HuH-7 (cell line): ENCODE measurements at places on chromosomes 4 and X.

DNA sequence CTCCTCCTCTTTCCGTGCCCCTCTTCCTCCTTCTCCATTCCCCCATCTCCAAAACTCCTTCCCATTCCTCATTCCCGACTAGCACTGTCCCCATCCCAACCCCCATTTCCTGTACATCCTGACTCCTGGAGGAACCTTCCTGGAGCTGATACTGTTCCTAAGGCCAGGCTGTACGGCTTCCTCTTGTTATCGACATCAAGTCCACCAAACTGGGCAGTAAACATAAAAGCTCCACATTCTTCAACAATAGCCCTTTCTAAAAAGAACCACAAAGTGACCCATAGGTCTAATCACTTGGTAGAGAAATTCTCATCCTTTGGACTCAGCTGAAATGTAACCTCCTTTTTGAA lies 22.9 kb downstream of the AWAT2 start:
- DNase-seq, result no peak

DNA sequence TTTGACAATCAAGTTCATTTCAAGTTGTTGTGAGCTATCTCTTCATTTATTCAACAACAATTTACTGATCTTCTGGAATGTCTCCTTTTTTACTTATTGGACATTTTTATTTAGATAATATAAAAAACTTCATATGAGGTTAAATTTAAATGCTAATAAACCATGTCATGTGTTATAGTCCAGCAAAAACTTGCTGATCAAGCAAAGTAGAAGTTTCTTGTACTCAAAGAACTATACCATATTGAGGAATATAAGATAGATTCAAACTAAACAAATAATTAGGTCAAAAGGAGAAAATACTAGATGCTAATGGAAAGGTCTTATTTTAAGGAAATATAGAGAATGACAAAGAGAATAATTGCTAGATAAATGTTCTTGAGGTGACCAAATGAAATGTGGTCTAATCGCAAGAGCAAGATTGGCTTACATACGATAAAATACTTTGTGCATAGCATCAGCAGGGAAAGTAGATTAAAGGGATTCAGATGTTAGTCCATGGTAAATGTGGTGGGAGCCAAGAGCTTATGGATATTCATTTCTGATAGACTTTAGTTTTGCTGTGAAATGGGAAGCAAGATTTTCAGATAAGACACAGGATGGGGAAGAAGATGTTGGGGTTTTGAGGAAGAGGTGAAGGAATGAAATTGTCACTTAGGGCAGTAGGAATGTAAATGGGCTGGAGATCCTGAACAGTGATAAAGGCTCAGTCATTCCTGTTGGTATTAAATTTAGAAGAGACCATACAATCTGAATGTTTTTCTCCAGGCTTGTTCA lies 229.5 kb downstream of the MAPK10 start:
- DNase-seq, result no peak

DNA sequence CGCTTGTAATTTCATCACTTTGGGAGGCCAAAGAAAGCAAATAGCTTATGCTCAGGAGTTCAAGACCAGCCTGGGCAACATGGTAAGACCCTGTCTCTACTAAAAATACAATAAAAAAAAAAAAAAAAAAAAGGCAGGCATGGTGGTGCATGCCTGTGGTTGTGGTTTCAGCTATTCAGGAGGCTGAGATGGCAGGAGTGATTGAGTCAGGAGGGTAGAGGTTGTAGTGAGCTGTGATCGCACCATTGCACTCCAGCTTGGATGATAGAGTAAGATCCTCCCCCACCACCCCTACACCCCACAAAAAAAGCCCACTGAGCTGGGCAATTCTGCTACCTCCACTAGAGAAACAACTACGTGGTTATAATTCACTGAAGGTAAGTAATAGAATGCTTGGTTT lies 118.8 kb upstream of the PCDH18 start:
- no peak for DNase-seq

GRCh38 chr4:106687026-106687425 lies 318.4 kb upstream of the GIMD1 start:
- no peak for DNase-seq

DNA sequence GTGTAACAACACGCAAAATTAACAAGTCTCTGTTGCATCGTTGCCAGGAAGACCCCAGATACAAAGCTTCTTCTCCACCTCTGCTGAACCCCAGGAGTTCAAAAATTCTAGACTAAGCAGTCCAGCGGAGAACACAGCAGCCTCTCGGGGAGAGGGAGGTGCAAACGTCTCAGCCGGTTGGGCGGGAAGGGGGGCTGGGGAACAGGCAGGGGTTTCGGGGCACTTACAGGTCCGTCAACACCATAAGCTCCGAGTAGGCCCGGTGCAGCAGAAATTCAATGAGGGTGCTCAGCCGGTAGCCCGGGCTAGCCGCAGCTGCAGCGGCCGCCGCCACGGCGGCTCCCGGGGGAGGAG lies 394 bp downstream of the MED14 start:
- no peak for DNase-seq

DNA sequence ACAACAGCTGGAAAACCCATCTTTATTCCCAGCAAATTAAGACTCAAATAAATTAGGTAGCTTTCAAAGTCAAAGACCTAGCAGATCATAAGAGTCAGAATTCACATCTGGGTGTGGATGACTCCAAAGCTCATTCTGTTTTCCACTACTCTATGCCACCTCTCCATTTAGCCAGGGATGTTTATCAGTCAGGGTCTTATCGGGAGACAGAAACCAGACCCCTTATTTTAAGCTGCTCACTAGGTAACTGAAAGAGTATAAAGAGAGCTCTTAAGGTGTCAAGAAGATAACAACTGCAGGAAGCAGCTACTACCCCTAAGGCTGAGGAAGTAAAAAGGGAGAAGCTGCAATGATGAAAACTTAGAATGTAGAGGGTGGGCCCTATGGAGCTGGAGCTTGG lies 333.7 kb upstream of the KLF3 start:
- no peak for DNase-seq

DNA sequence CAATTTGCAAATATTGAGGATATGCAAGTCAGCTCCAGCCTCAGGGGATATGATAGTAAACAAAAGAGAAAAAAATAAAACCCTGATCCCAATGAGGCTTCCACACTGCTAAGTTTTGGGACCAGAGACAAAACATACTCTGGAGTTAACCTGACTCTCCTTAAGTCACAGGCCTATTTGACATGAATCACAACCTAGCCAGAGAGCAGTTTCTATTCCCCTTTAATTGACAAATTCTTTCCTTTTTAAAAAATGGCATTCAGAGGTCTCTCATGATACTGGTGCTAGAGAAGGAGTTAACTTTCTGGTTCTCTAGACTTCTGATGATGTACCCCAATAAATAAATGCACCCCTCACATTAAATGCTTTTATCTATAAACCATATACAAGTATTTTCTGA lies 8.8 kb downstream of the ACSL1 start:
- DNase-seq, result no peak

DNA sequence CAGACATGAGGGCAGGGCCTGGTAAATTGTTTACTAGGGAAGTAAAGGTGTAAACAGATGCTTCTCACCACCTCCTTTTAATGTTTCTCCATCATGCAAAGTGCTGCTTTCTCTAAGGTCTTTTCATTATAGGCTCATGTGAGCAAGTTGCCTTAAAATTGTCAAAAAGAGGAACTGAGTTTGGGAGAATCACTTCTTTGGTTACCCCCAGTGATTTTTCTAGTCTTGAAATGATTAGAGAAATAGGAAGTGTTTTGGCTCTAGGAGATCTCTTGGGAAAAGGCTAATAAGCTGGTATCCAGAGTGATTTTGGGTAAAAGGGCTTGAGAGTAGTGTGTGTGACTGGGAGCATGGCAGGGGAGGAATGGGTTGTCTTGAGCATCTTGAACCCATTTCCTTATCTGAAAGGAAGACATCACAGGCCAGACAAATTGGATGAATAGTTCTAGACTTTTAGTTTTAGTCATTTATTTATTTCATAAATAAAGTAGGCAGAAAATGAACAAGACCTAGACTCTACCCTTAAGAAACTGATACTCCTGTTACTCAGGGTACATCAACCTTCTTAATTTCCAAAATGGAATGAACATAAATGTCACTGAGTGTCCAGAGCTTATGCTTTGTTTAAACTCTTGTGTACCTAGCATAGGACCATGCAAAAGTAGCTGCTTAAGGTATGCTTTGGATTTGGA lies 14.2 kb downstream of the GRPR start:
- no peak for DNase-seq

DNA sequence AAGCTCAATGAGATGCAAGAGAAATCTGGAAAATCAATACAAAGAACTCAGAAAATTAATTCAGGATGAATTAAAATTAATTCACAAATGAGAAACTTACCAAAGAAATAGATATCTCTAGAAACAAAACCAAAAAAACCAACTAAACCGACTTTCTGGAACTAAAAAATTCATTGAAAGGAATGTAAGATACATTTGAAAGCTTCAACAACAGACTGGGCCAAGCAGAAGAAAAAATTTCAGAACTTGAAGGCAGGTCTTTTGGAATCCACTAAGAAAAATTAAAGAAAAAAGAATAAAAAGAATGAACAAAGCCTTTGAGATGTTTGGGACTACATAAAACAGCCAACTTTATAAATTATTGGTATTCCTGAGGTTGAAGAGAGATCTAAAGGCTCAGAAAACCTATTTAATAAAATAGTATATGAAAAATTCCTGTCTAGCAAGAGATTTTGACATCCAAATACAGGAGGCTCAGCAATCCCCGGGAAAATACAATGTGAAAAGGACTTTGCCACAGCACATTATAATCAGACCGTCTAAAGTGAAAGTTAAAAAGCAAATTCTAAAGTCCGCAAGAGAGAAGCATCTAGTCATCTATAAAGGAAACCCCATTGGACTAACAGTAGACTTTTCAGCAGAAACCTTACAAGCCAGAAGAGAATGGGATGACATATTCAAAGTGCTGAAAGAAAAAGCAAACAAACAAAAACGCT lies 44.2 kb downstream of the NAT8L start:
- no peak for DNase-seq
